Fibroblast of skin of left biceps (primary cell): ENCODE measurements at places on chromosomes 6 and 20.

- DNase-seq, result no peak
Measured at GRCh38 chr20:10954908-10955580, 281.2 kb upstream of the JAG1 start.

DNA sequence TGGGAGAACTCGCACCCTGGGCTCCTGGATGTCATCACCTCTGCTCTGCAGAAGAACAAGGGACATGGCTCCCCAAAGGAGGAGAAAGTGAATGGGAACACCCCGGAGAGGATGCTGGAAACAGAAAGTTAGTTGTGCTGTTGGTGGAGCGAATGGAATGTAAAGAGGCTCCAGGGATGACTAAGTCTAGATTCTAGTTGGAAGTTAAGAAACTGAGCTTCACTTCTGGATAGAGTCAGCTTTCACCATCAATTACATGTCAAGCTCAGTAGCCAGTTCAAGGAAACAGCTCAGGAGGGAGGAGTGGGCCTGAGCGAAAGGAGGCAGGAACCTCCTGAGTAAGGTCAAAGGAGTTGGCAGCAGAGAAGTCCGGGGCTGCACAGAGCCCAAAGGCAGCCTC lies 132.1 kb upstream of the ARID1B start:
- no peak for DNase-seq

DNA sequence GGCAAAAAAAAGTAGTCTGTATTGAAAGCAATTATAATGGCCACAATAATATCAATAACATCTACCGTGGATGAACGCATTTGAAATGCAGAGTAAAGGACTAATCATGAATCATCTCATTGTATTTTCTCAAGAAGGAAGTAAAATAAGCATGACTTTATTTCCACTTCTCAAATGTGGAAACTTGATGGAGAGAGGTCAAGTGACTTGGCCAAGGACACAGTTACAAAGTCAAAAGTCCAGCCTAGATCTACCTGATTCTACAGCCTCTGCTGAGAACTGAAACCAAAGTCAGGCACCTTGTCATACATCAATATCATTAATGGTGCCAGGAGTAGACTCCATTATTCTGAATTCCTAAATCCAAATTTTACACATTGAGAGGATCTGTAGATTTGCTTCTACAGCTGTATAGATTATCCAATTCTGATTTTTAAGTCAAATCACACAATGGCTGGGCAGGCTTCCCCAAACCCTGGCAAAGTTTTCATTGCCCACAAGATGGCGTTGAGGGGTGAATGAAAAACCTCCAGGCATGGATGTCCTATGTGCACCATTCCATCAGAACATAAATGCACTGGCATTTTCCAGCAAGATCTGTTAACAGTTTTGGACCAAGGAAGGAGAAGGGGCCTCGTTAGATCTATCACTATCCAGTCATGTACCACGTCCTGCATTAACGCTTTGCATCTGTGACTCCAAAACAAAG lies 423.1 kb downstream of the MAFB start:
- no peak for DNase-seq

- DNase-seq, result no peak
Measured at GRCh38 chr20:53413186-53413631, 180.4 kb downstream of the ZNF217 start.

DNA sequence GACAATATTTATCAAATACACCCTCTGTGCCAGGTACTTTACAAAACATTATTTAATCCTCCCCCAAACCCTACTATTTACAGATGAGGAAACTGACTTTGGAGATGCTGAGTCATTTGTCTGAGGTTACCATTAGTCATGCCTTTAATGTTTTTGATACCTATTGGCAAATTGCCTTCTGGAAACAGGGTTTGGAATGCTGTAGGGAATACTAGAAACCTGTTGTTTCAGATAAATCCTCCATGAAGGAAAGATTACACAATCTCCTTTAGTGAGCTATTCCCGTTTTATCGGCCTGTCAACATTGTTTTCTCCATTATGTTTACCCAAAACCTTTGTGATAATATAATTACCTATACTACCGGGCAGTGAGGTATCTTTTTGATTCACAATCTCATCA lies 93.6 kb upstream of the ADGRF1 start:
- peak; percentile 85 for DNase-seq

DNA sequence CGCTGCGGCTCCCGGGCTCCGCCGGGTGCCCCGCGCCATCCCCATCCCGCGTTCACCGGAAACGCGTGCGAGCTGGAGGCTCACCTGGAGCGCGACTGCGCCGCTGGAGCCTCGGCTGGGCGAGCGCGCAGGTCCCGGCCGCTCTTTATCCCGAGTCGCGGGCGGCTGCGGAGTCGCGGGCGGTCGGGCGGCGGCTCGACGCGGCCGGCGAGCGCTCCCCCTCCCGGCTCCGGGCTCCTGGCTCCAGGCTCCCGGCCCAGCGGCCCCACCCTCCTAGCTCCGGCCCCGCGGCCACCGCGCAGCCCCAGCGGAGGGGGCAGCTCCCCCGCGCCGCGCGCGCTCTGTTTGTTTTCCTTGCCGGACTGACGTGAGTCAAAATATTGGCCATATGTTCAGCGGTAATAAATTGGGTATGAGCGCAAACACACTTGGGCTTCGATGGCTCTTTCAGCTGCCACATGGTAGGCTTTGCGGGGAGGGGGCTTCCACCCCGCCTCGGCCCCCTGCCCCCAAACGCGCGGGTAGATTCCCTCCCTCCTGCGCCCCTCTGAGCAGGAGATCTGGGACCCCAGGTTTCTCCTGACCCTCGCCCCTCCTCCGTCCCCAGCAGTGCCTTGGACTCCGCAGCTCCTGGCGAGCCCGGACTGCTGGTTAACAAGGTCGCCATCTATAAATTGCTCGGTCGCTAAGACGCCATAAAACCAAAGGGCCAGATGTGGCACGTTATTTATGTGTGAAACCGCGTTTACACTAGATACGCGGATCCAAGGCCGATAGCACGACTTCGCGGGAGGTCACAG lies 8.8 kb upstream of the NKX2-2 start:
- no peak for DNase-seq

- DNase-seq, result no peak
Measured at GRCh38 chr20:4875578-4876067, 125.7 kb downstream of the SLC23A2 start.

DNA sequence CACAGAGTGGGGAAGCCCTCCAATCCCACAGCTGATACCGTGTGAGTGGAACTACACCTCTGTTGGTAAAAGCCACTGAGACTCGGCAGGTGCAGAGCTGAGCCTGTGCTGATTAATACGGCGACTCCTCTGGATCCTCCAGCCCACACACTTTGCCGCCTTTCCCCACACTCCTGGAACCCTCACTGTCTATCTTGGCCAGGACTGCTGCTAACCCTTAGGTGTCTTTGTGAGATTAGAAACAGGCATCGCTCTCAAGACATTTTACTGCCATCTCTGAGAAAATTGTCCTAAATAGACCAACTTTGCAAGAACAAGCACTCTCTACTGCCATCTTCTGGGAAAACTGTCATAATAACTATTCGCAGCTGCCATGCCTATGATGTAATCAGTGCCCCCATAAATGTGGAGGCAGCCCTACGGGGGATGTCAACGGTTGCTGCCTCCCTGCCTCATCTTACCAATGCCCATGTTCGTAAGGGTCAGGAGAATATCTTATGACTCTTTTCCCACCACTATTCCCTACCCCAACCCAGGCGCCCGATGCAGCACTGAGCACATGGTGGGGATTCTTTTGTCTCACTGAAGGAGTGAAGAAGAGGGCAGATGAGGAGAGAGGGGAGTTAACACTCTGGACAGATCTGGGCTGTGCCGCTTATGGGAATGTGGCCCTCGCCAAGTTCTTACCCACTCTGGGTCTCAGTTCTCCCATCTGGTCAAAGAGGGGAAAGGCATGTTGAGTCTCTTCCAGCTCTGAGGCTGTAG lies 26.1 kb upstream of the KCNB1 start:
- no peak for DNase-seq

- DNase-seq, result no peak
Measured at GRCh38 chr6:11092668-11093375, 812 bp upstream of the SMIM13 start.

GRCh38 chr20:7703551-7703961 lies 236.7 kb downstream of the HAO1 start:
- DNase-seq, result no peak

GRCh38 chr6:130034378-130035146 lies 16.2 kb downstream of the L3MBTL3 start:
- DNase-seq, result peak; percentile 57

GRCh38 chr6:7684076-7684475 lies 41.8 kb upstream of the BMP6 start:
- no peak for DNase-seq

GRCh38 chr6:8181951-8182845 lies 79.8 kb upstream of the EEF1E1 start:
- DNase-seq, result no peak

GRCh38 chr6:163327921-163328320 lies 86.6 kb upstream of the QKI start:
- no peak for DNase-seq

GRCh38 chr20:47506850-47507249 lies 5.2 kb downstream of the NCOA3 start:
- no peak for DNase-seq

DNA sequence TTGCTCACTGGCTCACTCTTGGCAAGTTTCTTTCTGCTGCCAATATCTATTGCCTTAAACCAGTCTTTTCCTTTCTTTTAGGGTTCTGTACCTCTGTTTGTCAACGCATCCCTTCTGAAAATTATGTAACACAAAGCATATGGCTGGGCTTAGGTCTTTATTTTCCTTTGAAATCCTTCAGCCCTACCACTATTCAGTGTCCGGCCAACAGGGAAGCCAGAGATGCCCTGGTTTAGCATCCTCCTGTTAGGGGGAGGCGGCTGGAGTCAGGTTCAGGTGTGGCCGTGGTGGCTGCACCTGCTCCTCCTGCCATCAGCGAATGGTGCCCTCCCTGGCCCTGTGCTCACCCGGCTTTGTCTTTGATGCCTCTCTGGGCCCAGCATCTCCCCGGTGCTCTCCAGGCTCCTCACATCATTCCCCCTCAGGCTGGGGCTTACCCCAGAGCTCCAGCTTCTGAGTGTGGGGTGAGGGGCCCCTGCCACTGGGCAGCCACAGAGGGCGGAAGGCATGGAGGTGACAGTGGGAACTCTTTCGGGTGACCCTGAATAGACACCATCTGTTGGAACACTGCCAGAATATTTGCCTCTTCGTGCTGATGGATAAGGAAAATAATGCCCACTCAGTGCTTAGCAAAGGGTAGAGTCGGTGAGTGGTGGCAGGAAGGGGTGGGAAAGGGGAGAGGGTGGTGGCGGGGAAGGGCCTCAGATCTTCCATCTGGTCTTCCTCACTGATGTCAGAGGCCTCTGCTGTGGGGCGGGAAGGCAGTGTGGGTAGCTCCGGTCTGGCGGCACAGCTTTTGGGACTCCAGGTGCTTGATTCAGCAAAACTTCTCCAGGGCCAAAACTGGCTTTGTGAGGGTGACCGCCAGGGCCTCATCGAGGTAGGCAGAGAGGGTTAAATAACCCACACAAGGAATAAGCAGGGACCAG lies 97.2 kb downstream of the DACT2 start:
- DNase-seq, result no peak

DNA sequence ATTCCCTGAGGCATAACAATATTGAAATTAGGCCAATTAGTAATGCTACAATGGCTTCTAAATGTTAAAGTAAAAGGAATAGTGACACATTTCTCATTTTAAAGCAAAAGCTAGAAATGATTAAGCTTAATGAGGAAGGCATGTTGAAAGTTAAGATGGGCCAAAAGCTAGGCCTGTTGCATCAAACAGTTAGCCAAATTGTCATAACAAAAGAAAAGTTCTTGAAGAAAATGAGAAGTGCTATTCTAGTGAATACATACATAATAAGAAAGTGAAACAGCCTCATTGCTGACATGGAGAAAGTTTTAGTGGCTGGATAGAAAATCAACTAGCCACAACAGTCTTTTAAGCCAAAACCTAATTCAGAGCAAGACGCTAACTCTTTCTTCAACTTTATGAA lies 12.9 kb downstream of the OR2A4 start:
- DNase-seq, result no peak

DNA sequence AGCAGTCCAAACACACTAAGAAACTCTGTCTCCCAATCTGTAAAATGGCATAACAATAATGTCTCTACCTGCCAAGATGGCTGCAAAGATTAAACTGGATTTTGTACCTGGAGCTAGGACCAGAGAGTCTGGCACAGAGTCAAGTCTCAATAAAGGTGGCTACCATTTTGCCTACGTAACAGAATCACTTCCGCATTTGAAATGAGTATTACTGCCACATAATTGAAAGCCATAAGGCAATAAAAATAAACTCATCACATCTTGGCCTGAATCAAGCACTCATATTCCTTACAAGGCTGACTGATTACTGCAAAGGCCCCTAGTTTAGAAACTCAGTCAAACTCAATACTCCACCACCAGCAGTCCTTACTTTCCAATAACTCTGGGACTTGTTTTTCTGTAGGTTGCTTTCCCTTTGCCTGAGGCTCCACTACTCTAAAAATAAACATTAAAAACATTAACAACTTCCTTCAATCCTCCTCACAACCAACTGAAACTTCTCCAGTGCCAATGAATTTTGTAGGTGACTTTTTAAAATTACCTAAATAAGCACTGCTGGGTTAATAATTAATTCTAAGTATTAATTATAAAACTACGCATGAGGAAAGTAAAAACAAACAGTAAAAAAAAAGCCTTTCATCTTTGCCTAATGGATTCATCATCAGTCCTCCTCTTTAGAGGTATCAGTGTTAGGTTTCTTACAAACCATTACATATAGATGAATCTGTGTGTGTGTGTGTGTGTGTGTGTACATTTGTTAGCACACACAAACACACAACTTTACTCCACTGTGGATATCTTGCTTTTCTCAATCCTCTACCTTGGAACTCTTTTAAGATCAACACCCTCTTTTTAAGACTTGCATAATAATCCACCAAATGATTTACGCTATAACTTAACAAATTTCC lies 3.7 kb downstream of the KIF16B start:
- no peak for DNase-seq

GRCh38 chr6:38676236-38676973 lies 26.5 kb downstream of the GLO1 start:
- no peak for DNase-seq

DNA sequence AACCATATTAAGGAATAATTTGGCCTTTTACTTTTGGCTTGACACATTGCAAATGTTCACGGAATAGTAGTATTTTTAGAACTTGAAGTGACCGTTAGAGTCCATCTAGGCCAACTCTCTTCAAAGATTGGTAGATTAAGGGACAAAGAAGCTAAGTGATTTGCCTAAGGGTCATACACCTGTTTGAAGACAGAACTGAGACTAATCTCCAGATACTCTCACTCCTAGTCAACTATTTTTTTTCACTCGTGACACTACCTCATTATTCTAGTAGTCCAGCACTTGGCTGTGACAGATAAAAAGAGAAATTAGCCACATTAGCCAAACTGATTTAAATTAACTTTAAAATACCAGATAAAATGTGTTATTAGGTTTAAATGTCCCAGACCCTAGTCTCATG lies 10.6 kb downstream of the ACSS2 start:
- DNase-seq, result no peak
